BJ (cell line): ENCODE measurements at places on chromosomes 2 and 18. TPM values are rescaled to one million over a fixed set of nuclear protein-coding genes. Genes with fewer than 3 reads are reported as not detected.

POTEI gene
- not detected in 2 replicates for polyA plus RNA-seq

NGEF gene
- polyA plus RNA-seq = 0.11 and 0.23 TPM in 2 replicates

- no peak for DNase-seq
Measured at GRCh38 chr2:120453635-120453998, 107.7 kb downstream of the INHBB start.

DNAJC10 gene
- 22.6 and 54.5 TPM in 2 replicates for polyA plus RNA-seq

- DNase-seq = no peak
Measured at GRCh38 chr2:206873423-206873822, 65.9 kb upstream of the CPO start.

DNA sequence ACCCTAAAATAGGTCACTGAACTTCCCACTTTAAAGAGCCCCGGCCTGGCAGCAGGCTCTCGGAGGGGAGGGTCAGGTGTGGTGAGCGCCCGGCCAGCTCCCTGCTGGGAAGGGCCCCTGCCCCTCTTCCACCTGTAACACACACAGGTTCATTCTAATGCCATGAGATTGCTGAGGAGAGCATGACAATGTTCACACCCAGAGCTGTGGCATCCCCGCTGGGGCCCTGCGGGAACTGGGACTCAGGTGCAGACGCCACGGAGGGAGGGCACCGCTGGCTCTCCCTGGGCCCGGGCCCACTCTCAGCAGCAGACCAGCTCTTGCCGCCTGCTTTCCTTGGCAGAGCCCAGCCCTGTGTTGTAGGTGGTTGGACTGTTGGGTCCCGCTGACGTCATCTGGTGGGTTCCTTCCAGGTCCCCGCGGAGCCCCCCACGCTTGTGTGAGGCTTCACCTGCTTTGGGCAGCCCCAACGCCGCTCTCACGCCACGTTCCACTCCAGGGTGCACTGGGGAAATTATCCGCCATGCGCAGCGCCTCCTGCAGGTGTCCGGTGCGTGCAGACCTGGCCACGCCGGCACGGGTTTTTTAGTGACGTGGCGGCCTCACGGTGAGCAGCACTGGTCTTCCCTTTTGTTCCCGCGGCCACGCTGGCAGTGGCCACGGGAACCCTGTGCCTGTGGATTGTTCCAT, 50.4 kb upstream of the KCNG2 start:
- DNase-seq = no peak

DNA sequence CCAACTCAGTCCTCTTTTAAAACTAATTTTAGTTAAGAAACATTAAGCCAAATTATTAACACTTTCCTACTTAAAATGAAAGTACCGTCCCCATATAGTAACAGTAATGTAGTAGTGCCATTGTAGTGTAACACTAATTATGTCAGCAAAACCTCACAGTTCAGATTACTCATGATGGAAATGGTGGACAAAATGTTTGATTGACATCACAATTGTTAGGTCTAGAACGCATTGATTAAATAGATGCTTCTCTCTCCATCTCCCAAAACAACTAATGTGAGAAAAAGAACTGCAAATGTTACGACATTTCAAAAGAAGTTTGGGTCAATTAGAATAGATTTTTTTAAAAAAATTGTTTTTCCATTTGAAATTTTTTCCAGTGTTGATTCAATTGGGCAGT, 1.2 kb upstream of the ATF2 start:
- DNase-seq = no peak

DNA sequence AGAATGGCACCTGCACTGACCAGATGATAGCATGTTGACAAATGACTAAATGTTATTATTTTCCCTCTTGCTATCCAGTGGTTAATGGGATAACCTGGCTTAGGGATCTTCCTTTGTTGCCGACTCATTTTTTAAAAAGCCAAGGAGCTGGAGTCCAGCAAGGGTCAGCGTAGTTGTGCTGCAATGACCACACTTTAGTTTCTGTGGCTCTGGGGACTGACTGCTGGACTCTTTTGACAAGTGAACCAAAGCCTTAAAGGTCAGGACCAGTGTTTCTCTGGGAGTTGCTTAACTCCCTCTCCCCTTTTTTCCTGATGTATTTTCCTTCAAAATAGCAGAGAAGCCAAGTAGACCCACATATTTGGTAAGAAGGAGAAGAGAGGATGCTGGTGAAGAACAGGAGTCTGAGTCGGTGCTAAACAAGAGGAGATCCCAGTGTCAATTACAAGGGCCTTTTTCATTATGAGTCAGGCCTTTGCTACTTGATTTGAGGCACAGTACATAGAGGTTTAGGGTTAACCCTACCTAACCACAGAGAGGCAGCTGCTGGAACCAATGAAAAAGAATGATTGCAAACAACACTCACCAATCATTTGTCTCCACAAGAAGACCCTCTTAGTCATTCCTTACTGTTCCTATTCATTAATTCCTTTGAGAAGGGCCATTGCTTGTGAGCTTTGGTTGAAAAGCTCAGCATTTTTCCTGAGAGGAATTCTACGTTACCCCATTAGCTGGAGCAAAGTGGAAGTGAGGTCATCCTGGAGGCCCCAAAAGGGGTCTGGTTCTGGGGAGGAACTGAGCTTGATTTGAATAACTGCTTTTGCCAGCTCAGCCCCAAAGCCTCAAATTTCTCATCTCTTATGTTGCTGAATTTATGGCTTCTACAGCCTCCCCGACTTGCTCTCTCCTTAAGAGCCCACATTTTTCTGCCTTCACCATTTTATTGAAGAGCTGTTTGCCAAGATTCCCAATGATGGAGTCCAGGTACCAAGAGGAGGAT, 137.6 kb upstream of the HNMT start:
- DNase-seq = no peak

HOXD8 gene
- polyA plus RNA-seq = 0.86 and 1.7 TPM in 2 replicates

- DNase-seq = no peak
Measured at GRCh38 chr18:58512648-58513588, 116.0 kb downstream of the ALPK2 start.

- no peak for DNase-seq
Measured at GRCh38 chr2:226450141-226450540, 349.5 kb downstream of the IRS1 start.

DNA sequence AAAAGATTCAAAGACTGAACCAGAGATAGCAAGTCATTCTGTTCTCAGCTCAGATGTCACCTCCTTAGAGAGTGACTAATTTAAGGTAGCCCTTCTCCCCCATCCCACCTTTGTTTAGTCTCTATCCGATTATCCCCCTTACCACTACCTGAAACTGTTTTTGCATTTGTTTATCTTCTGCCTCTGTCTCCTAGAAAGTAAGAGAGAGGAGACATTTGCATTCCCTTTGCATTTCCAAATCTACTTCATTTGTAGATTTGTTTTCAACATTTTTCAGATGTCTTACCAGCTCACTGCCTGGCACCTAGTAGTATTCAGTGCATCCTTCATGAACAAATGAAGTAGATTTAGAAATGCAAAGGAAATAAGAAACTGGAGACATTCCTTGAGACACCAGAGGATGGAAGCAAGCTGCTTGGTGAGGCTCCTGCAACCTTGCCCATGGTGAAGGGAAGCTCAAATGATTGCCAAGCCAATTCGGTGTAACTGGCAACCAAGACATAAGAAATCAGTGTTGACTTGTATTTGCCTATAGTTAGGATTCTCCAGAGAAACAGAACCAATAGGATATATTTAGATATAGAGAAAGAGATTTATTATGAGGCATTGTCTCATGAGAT, 385.7 kb downstream of the STK39 start:
- no peak for DNase-seq

- DNase-seq = no peak
Measured at GRCh38 chr2:1868683-1869141, 124.4 kb upstream of the PXDN start.

GCKR gene
- 0.47 and 0.54 TPM in 2 replicates for polyA plus RNA-seq

GRCh38 chr18:10329101-10329500, 125.3 kb upstream of the APCDD1 start:
- DNase-seq = no peak

ARHGAP15 gene
- not detected in 2 replicates for polyA plus RNA-seq

TDRD15 gene
- polyA plus RNA-seq = not detected in 2 replicates

DNA sequence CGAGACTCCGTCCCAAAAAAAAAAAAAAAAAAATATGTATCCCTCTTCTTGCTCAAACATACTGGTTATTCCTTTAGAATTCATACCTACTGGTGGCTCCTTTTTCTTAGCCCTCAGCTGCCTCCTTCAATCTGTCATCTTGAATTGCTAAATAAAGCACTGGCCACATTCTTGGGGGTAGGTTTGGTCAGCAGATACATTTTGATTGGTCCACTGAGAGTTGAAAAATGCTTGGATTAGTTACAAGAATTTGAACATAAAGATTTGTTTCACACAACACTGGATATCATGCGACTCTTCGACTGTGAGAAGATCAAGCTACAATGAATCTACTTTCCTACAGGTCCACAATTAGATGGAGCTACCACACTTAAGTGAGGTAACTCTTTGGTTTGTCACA, 906.1 kb upstream of the SLC39A10 start:
- no peak for DNase-seq

SAP130 gene
- polyA plus RNA-seq = 9.1 and 20.4 TPM in 2 replicates

DNA sequence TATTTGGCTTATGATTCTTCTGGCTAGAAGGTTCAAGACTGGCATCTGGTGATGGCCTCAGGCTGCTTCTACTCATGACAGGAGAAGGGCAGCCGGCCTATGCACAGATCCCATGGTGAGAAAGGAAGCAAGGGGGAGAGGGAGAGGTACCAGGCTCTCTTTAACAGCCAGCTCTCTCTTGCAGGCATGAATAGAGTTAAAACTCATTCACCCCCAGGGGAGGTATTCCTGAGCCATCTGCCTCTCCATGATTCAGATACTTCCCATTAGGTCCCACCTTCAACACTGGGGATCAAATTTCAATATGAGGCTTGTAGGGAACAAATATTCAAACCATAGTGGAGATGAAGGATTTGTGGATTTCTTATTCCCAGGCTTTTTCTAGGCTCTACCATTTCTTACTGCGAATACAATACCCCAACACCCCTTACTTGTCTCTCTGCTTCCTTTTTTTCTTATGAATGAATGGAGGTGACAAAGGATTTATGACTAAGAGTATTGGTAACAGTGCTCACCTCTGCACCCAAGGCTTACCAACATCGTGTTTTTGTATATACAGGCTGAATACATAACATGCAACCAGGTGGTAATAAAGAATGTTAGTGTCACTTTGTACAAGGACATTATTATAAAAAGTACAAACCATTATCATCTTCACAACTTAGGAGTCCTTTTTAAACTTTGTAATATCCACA, 454.6 kb upstream of the TRIB2 start:
- no peak for DNase-seq

- DNase-seq = no peak
Measured at GRCh38 chr2:44895061-44895460, 46.4 kb upstream of the SIX3 start.

GRCh38 chr2:34153484-34153883, 554.4 kb upstream of the FAM98A start:
- DNase-seq = no peak

DNA sequence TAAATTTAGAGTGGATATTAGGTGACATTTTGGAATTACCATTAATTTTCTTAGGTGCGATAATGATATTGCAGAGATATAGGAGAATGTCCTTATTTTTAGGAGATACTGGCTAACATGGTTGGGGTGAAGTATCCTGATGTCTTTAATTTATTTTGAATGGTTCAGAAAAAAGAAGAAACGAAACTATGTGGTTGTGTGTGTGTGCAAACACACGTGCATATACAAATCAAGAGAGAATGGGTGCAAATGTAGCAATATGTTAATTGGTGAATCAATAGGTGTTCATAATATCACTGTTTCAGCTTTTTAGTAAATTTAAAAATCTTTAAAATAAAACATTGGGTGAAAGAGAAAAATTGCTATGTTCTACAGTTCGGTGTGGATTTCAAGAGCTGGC, 140.9 kb downstream of the DIS3L2 start:
- DNase-seq = no peak

GRCh38 chr2:238338710-238339394, 18.5 kb downstream of the TRAF3IP1 start:
- DNase-seq = no peak

- DNase-seq = no peak
Measured at GRCh38 chr2:694906-695510, 17.8 kb upstream of the TMEM18 start.

SLC23A3 gene
- polyA plus RNA-seq = 1.1 and 1.3 TPM in 2 replicates

DNA sequence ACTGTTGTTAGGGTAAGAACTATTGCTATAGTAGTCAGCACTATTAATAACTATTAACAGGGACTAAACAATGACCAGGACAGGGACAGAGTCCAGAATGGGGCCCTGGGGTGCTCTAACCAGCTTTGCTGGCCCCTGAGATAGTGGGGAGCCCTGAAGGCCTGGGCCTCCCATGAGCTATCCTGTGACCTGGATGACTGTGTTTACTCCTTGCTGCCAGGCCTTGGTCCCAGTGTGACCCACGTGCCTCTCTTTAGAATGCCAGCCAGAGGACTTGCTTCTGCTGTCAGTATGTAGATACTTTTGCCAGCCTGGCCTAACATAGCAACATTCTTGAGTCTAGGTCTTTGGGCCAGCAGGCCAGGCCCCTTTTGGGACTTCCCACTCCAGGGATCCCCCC, 11.4 kb downstream of the CDK5R2 start:
- no peak for DNase-seq

- DNase-seq = no peak
Measured at GRCh38 chr2:26891-27290, 19.4 kb downstream of the FAM110C start.

TNFAIP6 gene
- 2.1 and 4.5 TPM in 2 replicates for polyA plus RNA-seq

SLC11A1 gene
- 0.05 and 0.23 TPM in 2 replicates for polyA plus RNA-seq

GRCh38 chr2:176068419-176068832, 15.3 kb downstream of the EVX2 start:
- no peak for DNase-seq

PGAP1 gene
- 2.5 and 4.1 TPM in 2 replicates for polyA plus RNA-seq

CD207 gene
- not detected in 2 replicates for polyA plus RNA-seq

DNA sequence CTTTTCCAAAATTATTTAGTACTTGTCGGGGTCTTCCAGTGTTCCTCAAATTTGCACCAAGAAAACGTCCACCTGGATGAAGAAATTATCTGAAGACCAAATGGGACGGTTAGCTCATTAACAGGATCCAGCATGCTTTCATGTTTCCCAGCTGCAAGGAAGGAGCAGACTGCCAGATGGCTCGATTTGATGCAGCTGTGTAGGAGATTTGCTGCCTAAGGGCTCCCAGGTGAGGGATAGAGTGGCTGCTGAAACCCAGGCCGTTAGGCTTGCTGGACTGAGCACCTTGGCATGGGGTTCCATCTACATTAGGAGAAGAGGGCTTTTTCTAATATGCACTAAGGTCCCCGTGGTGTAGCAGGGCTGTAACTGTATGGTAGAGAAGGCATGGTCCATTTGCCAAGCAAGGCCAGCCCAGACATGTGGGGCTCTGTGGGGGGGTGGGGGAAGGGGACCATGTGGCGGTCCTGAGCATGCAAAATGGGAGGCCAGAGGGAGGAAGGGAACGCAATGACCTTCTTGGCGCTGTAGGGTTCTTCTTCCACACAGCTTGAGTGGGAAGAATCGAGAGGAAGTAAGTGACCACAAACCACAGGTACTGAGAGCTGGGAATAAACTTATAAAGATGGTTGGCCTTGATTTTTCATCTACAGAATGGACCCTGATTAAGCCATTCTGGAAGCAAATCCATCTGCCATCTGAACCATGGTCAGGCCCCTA, 144.0 kb downstream of the TMEM163 start:
- no peak for DNase-seq

GRCh38 chr2:85813982-85814801, 60.4 kb downstream of the ATOH8 start:
- no peak for DNase-seq

GRCh38 chr2:118031566-118031965, 17.7 kb upstream of the CCDC93 start:
- DNase-seq = no peak

UNC80 gene
- polyA plus RNA-seq = not detected in 2 replicates
